ENCODE measurements at places on chromosomes 2 and 18.

DNA sequence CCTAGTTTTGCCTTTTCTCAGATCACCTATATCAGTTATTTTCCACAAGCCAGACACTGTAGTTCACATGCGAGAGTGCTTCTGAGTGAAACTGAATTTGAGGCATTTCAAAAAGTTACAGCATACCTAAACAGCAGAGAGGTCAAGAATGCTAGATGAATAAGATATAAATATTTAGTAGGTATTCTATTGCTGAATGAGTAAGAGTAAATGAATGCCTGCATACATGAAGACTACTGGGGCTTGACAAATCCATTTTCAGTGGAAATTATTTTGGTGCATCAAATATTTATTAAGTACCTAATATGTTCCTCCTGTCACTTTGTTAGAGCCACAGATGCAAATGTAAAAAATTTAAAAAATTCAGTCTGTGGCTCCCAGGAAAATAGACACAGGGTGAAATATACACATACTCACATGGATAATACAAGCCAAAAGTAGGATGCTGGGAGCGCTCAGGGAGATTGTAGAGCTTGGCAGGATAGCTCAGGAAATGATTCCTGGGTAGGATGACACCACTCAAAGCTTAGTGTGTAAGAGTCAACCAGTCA is 27.6 kb upstream of the CDC42EP3 start:
- no peak for DNase-seq

GRCh38 chr2:172484253-172484652 is 56.9 kb downstream of the ITGA6 start:
- no peak for DNase-seq

DNA sequence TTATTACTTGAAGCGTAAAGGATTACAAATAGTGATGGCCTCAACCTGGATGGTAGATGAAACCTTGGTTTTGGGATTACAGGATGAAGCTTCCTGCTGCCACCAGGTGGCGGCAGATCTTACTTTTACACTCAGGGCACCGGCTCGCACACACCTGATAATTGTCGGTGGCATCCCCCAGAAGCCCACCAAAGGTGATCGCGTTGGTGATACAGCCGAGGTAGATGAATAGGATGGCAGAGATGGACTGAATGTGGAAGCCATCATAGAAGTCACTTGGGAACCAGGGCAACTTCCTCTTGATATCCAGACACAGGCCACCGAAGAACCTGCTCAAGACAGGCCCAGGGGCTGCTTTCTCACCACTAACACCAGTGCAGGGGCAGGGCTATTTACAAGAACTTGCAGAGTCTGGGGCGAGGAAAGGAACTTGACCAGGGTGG is 51.8 kb downstream of the MTHFD2 start:
- DNase-seq, result no peak

GRCh38 chr2:96164459-96165184 is 19.4 kb upstream of the DUSP2 start:
- DNase-seq, result no peak

DNA sequence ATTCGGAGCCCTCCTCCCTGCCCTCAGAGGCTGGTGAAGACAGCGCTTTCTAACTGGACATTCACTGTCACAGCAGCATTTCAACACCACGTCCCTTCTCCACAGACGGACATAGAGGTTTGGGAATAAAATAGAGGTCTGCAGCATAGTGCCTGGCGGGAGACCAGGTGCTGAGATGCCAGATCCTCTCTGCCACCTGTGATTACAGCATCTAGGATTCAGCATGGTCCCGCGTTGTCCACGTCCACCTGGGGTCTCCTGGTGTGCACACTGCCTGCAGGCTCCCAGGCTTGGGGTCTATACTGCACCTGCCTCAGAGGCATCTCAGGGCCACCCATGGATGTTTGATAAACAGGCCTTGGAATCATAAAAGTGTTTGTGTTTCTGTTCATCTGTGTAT is 175.5 kb downstream of the TMEM18 start:
- no peak for DNase-seq

DNA sequence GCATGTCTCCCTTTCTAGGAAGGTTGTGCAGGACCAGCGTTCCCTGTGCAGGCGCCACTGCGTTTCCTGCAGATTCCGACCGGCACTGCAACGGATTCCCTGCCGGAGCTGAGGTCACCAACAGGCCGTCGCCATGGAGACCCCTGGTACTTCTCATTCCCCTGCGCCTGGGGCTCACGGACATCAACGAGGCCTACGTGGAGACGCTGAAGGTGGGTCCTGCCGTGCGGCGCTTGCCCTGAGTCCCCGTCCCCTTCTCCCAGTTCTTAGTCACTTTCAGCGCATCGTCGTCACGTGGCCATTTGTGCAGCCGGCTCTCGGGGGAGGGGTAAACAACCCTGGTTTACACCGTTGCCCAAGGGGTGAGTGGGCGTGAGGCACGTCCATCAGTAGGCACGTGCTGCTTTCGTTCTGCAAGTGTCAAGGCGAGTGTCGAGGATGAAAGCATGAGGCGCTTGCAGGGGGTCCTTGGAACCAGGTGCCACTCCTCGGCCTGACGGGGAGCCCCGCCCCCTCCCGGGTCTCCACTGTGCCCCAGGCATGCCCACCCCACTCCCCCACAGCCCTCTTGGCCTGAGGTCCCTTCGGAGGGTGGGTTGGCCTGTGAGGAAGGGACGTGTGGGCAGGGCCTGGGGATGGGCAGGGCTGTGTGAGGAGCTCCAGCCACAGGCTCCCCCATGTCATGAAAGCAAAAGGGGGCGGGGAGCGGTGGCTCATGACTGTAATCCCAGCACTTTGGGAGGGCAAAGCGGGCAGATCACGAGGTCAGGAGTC is 19.8 kb downstream of the DTYMK start:
- no peak for DNase-seq

GRCh38 chr2:58434692-58435091 is 193.6 kb upstream of the FANCL start:
- no peak for DNase-seq

DNA sequence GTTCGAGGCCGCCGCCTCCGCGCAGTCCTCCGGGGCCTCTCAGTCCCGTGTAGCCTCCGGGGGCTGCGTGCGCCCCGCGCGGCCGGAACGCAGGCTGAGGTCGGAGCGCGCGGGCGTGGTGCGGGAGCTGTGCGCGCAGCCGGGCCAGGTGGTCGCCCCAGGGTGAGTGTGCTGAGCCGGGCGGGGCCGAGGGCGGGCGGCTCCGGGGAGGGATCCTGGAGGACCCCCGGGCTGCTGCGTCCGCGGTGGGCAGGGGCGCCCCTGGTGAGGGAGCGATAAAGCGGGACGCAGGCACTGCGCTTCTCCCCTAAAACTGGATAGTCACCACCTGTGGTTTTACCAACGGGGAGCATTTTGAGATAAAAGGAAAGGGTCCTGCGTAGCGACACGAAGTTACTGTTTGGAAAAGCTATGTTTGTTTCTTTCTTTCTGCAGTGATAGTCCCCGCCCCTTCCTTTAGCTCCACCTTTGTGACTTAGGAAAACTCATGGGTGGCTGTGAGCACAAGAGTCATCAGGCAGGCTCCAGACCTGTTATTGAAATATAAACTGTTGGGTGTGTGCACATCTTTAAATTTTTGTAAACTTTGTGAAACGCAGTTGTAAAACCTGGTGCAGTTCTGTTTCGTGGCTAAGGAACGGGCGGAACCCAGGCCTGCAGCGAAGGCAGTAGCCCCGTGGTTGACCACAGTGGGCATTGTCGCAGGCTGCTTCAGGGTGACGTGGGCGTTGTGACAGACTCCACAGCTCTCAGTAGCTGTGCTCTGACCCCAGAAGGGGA is 687 bp downstream of the CTDP1 start:
- peak; percentile 31 for DNase-seq

- DNase-seq, result no peak
Measured at GRCh38 chr2:207883002-207883780, 113.5 kb upstream of the FZD5 start.

DNA sequence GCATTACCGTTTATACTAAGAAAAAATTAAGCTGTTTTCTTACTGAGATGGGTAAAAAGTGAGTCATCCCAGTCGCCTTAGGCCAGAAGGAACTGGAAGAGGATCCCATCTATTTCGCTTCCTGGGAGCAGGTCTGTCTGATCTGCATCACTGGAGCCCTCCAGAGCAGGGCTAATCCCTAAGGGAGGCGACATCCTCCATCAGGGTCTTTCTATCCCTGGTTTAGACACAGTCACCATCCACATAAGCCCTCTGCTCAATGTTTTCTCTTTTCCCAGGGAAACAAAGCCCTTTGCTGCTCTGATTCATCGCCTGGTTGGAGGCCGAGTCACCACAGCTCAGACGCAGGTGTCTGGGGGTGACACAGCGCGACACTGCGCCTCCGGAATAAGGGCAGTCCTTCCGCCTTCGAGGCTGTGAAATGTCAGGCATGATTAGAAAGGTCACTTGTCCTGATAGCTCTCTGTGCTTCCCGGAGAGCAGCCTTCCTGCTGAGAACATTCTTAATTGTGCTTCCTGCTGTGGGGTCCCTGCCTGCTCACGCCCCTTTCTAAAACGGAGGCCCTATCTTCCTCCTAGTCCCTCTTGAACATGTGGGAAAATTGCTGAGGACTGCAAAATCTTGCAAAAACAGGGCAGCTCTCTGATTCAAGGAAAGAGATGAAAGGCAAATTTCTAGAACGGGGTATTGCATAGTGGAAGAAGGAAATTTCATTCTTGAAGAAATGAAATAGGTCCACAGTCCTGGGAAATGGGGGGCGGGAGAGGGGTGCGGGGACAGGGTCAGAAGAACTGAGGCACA is 56.3 kb downstream of the MARCHF4 start:
- no peak for DNase-seq

GRCh38 chr2:158484892-158485556 is 28.3 kb downstream of the PKP4 start:
- no peak for DNase-seq

DNA sequence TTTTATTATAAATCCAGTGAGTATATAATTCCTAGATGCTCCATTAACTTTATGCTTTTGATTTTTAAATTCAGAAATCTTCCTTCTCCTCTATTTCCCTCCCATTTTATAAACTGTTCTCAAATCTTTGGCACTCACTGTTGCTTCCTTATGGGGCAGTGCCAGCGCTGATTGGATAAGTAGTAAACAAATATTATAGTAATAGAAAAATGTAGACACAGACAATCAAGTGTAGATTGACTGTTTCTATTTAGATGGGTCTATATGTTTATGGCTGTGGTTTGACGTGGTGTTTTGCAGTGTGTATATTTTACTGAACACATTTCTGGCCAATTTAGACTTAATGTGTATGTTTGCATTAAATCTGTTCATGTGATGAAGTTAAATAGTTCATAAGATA is 36.6 kb downstream of the LYPD6B start:
- DNase-seq, result no peak

- no peak for DNase-seq
Measured at GRCh38 chr2:156769802-156770201, 333.6 kb downstream of the GPD2 start.

DNA sequence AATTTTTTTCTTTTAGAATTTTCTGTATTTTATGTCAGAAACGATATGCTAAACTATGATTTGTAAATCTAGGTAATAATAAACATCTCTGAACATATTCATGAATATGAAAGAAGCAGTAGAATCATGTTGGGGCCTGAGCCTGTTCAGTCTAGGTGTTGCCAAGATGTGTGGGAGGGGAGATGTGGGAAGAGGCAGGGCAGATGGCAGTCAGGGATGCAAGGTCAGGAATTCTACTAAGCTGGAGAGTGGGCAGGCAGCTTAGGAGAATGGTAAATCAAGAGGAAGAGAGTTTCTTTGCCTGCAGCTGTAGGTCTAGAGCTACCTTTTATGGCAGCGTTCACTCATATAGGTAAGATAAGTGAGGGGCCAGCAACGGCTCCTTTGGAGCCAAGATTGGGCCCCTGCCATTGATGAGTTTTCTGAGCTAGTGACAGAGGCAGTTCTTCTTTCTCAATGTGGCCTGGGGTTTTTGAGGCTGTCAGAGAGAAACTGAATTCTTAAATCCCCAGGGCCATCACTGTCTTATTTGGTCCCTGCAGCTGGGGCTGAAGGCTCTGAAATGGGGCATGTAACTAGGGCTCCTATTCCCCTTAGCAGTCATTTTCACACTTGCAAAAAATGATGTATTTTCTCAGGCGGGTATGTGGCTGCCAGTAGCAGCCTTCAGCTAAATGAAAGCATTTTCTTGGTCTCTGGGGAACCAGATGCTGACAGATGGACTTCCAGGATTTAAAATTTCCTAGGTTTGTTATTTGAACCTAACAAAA is 232.8 kb downstream of the PIK3C3 start:
- DNase-seq, result no peak

GRCh38 chr2:46747297-46747818 is 168.2 kb downstream of the MCFD2 start:
- no peak for DNase-seq

GRCh38 chr2:193276988-193277387 is 1082.3 kb upstream of the TMEFF2 start:
- DNase-seq, result no peak

Data from KG1 (cell line).